ENCODE measurements at places on chromosomes 2 and 18.

DNA sequence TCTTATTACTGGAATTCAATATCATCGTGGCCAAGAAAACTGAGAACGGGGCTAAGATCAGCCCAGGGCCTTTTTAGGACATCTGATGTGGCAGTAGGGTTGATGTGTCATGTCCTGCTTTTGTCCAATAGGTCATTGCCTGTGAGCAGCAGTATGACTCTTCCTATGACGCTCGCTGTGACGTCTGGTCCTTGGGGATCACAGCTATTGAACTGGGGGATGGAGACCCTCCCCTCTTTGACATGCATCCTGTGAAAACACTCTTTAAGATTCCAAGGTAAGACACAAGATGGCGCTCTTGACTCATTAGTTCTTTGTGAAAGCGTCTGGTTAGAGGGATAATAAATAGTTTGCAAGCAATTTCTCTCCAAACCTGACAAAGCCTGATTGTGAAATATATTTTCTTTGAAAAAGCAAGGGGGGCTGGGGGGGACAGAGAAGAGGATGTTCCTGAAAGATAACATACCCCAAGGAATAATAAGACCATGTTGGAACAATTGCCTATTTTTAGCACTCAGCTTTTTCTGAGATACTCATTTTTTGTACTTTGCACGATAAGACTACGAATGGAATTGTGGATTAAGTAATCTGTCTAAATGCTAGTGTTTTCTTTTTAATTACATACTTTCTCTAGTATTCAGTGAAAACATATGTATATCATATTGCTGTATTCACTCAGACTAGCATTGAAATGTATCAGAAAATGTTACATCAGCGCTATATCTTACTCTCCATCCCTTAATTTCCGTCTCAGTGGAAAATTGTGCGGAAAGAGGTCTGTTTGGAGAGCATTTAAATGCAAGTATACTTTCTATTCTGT, 58.1 kb downstream of the MYO3B start:
- peak; percentile 42 for DNase-seq

GRCh38 chr2:241558532-241559322, at the start of gene BOK:
TSS of gene BOK (plus strand) at chr2:241558745. CDS start at chr2:241559484, 739 bp downstream.
- peak; percentile 70 for DNase-seq

GRCh38 chr18:75314117-75314516, 103.5 kb downstream of the TSHZ1 start:
- DNase-seq: no peak

DNA sequence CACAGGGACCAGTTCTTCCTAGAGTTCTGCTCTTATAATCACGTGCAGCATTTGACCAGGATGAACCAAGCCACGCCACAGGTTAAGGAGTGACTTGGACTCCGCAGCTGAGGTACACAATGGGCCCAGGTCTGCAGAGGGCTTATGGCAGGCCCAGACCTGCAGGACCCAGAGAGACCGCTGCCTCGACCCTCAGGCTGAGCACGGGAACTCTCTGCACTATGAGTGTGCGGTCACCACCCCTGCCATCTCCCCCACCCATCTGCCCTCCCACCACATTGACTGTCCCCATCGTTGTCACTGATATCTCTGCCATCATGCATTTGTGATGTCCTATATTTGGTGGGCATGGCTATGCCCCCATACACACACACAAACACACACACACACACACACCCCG, 45.7 kb upstream of the HPCAL1 start:
- no peak for DNase-seq

- no peak for DNase-seq
Measured at GRCh38 chr2:9889812-9890261, 46.6 kb downstream of the TAF1B start.

DNA sequence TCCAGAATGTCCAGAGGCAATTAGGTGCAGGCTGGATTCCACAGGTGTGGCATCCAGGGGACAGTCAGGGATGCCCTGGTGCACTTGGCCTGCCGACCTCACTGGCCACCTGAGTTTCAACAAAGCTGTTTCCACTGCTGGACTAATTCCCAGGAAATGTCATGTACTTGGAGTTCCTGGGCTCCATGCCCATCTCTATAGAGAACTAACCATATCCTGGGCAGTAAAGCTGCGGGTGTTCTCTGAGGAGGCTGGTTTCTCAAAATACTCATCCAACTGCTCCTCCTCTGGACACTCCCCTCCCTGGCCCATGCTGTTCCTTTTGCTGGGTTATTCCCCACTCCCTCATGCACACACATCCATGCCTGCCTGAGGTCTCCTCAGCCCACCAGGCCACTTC, 161.9 kb upstream of the SKOR2 start:
- no peak for DNase-seq

DNA sequence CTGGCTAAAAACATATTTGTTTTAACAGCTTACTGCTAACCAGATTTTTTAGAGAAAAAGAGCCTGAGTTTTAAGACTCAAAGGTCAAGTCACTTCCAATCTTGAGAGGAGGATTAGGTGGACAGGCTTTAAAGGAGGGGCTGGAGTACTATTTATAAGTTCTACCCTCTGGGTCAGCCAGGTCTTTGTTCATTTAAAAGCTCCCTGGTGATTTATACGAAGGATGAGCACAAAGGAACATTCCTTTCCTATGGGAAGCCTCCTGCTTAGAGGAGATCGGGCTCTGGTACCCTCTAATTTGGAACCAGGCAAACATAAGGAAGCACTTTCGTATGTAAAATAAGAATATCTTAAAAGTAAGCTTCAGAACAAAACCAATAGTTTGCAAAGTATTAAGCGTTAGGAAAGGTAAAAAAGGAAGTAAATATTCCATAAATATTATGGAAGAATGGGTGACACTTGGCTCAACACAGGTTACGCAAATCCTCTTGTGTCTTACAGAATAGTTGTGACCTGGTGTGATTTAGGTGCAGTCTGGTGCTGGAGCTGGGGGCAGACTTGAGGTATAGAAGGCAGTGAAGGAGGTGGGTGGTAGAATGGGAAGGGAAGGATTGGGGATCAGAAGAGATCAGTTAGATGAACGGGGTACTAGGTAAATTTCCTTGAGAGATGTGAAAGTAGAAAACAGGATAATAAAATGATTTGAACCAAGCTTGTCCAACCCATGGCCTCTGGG, 35.6 kb downstream of the PDE6D start:
- no peak for DNase-seq

DNA sequence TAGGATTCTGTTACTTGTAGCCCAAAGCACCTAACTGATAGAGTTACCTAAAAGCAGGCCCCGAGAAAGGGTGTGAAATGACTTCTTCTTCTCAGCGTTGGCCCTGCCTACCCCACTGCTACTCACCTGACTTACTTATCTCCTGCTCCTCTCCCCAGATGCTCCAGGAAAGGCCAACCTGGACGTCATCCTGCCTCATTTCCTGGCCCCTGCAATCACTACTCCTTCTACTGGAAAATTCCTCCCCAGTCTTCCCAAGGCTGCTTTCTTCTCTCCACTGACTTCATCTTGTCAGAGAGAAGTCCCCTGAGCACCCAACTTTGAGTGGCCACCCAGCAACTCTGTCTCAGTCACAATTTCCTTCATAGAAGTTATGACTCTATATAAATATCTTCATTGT, 63.4 kb upstream of the KLF7 start:
- DNase-seq: no peak

DNA sequence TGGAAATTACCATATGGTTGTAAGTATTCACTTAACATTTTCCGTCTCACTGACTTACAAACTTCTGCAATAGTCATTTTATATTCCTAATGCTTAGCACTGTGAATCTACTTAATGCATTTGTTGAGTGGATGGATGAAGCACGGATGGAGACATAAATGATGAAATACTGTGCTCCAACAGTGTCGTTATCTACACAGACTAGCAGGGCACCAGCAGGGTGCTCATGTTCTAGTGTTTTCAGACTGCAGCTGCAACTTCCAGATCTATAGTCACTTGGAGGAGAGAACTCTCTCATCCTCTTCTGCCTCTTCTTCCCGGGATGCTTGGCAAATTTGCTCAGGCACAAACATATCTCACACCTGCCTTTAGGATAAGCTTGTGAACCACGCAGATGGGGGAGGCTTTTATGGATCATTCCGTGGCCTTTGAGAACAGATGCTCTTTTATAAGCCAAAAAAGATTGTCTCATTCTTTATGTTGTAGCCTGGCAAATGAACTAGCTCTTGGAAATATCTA, 797.7 kb downstream of the MBD2 start:
- DNase-seq: no peak

DNA sequence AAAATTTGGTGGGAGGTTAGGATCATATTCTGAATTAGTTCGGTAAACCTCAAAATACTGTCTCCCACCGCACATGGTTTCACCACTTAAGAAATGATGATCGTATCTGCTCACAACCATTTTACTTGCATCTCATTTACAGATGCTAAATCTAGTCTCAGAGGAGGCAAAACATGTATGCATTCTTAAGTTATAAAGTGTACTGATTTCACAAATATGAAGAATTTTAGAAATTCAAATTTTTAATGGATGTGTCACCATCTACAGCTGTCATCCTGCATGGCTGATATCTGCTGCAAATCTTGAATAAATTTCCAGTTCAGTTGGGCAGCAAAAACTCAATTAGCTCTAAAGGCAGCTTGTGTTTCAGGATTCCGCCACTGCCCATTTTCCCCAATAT, 243.3 kb upstream of the KCNJ3 start:
- peak; percentile 23 for DNase-seq

- no peak for DNase-seq
Measured at GRCh38 chr2:119934319-119934718, 78.6 kb upstream of the EPB41L5 start.

DNA sequence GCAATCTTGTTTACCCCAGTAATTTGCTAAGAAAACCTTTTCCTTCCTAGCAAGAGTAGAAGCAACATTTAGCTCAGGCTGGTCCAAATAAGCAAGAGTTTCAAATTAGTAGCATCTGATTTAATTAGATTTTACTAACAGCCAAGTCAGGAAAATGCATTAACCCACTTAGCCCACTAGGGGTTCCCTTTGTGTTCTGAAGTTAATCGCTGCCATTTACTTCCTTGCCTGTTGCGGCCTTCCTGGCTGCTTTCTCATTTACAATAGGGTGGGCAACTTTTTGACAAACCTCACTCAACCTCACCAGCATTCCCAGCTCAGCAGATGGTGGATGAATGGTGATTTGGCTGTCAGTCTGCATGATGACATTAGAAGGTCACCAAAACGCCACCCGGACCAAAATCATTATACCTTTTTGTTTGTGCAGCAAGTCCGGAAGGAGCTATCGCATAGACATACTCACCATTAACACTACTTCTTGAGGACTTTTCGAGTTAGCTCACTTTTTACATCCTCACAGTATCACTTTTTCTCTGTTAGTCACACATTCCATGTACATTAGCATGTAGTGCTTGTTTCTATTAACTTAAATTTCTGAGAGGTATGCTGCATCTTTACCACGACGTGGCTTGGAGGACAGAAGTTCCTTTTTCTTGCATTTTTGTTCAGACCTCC, 101.5 kb upstream of the SETBP1 start:
- DNase-seq: peak; percentile 41

DNA sequence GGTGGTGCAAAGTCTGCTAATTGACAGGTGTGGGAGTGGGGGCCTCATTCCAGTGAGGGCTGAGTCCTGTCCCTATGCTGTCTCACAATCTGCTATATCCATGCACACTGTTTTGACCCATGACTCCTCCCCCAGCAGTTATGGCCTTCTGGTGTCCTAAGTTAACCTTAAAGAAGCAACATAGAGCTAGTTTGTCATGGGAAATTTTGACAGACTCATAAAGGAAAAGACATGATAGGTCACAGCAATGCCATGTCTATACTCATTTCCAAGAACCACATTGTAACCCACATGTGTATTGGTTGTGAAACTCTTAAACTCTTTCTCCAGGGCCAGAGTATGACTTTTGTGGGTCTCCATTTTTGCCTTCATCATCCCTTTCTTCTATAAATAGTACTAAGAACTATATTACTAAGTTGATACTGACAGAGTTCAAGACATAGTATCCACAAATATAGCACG, 78.2 kb upstream of the SLC1A4 start:
- DNase-seq: no peak

DNA sequence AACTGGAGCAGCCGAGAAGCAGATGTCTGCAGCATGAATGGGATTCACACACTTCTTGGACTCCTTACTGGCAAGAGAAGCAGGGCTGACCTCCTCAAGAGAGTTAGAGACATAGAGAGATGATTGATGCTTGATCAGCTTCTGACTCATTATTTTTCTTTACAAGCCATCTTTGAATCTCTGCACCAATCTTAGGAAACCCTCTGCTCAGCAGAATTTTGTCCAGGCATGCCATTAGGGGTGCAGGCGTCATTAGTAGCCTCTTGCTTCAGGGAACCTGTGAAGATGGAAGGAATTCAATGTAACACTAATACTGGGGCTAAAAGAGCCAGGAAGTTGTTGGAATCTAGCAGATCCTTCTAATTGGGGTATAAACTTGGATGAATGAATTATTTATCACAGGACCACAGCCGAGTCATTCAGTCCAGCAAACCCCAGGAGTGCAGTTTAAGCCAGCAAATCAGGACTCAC, 151.8 kb downstream of the MGAT5 start:
- DNase-seq: no peak

- DNase-seq: peak; percentile 61
Measured at GRCh38 chr18:59908799-59909198, 9.0 kb downstream of the PMAIP1 start.

DNA sequence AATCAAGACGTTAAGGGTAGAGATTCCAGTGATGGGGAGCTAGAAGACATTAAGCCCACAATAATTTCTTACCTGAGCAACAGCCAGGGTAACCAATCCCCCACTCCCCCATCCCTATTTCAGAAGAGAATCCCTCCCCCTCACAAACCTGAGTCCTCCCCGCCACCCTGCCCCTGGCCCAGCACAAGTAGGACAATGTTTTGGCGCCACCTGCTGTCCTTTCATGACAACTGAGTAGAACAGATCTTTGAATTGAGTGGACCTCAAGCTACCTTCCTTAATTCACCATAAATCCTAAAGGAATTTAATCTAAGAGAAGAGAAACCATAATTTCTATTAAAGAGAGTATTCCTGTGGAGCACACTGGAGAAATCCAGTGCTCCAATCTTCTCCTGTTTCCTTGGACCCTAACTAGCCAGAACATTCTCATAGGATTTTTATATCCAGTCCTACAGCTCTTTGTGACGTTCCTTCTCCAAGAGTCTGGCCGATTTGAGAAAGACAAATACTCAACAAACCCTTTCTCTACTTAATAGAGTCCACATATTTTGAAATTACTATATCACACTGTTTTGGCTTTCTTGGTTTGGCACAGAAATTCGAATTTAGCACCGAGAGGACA, 41.1 kb downstream of the NHEJ1 start:
- peak; percentile 42 for DNase-seq

GRCh38 chr18:12625241-12625640, 32.7 kb downstream of the SPIRE1 start:
- peak; percentile 75 for DNase-seq

GRCh38 chr2:180505203-180505602, 475.2 kb upstream of the UBE2E3 start:
- peak; percentile 24 for DNase-seq

GRCh38 chr2:128162266-128162665, 71.3 kb downstream of the UGGT1 start:
- no peak for DNase-seq

GRCh38 chr2:43027097-43027873, 199.1 kb downstream of the ZFP36L2 start:
- no peak for DNase-seq

GRCh38 chr2:162198239-162198638, 45.0 kb downstream of the FAP start:
- peak; percentile 93 for DNase-seq

- no peak for DNase-seq
Measured at GRCh38 chr18:79522451-79523205, 126.9 kb downstream of the NFATC1 start.

GRCh38 chr2:234845602-234846590, 105.9 kb upstream of the SH3BP4 start:
- no peak for DNase-seq
